CD4-positive, alpha-beta T cell treated with Interleukin-10 for 1 hour (primary cell): ENCODE measurements at places on chromosomes 16 and 17.

DNA sequence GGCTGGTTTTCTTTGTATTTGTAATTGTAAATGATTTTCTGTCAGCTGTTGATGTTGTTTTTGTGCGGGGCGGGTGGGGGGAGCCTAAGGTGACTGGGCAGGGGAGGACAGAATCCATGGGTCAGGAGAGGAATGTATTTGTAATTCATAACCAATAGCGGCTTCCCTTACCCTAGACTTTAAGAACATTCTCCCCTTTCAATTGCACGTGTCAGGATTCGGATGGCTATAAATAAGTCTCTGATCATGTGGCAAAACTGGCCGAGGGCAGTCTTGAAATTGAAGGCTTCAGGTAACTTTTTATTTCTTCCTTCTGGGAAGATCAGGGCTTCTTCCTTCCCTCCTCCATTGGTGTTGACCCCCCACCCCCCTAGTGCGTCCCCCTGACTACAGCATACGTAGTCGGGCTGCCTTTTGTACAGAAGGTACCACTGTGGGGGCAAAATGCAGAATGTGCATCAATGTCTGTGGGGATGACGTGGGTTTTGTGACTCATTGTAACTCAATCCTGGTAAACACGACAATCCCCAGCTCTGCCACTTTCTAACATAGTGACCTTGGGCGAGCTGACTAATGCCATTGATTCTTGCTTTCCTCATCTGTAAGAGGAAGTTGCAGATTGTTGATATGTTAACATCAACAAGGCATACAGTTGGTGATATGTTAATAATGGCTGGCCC is 16.2 kb downstream of the MARCHF10 start:
- no peak for DNase-seq

GRCh38 chr16:83840060-83840617 is 32.4 kb downstream of the HSBP1 start:
- DNase-seq = no peak

DNA sequence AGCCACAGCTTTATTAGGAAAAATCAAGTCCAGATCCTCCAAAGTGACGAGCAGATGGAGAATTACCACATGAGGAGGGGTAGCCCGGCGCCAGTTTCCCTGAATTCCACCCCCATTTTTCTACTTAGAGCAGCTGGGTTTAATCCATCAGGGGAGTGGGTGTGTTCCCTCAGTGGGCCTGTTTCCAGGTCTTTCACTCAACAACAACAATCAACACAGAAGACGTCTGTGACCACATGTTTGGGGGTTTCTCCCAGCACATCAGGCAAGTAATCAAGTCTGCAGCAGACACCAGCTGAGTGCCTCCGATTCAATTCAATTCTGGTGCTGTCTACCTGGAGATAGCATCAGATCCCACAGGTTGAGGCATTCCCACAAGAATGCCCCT is 6.8 kb downstream of the SLC6A2 start:
- DNase-seq = no peak

DNA sequence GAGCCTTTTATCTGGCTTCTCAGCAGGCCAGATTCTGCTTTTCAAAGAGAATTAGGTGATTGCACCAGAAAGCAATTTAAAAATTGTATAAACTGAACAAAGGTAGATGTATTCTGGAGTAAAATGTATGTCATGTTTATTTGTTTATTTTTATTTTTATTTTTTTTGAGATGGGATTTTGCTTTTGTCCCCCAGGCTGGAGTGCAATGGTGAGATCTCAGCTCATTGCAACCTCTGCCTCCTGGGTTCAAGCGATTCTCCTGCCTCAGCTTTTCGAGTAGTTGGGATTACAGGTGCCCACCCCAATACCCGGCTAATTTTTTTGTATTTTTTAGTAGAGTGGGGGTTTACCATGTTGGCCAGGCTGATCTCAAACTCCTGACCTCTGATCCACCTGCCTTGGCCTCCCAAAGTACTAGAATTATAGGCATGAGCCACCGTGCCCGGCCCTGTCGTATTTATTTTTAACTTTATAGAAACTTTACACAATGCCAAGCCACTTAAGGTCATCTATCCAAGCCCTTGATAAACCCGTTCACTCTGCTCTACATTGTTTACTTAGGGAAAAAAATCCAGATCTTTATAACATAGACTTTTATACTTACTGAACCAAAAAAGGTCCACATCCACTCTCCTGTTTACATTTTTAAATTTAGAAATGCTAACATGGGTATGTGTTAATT is 22.7 kb upstream of the GOT2 start:
- no peak for DNase-seq

- DNase-seq = no peak
These were observed 63.3 kb downstream of the IRF8 start for GRCh38 chr16:85961988-85962915.
